LHCN-M2 (cell line): ENCODE measurements at places on chromosomes 7 and 10. TPM values are rescaled to one million over a fixed set of nuclear protein-coding genes. Genes with fewer than 3 reads are reported as not detected.

DNA sequence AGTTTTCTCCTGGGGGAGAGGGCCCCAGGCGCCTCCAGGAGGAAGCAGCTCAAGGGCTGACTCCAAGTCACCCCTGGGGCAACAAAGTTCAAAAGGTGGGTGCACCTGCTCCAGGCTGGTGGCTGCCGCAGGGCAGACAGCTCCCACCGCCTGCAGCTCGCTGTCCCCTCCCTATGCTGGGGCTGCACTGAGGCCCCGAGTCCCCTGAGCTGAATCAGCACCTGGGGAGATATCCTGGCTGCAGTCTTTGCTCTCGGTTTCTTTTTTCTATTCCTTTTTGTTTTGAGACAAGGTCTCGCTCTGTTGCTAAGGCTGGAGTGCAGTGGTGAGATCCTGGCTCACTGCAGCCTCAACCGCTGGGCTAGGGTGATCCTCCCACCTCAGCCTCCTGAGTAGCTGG is 183.4 kb downstream of the DNAJB6 start:
- DNase-seq: no peak

DNA sequence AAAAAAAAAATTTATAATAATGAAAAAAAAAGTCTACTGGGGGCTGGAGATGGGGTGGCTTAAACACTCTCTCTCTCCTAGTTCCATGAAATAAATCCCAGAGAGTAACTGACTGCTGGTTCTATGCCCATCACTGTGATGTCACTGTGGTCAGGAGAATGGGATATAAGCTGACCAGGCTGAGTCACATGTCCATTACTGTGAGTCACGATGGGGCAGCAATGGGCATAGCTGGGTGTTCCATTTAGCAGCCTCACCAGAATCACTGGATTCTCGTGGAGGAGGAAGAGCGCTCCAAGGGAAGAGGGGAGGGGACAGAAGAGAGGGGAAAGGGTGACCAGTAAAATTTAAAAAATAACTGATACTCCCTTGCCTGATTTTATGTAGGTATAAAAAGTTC is 37.1 kb downstream of the MASTL start:
- peak; percentile 98 for DNase-seq

DNA sequence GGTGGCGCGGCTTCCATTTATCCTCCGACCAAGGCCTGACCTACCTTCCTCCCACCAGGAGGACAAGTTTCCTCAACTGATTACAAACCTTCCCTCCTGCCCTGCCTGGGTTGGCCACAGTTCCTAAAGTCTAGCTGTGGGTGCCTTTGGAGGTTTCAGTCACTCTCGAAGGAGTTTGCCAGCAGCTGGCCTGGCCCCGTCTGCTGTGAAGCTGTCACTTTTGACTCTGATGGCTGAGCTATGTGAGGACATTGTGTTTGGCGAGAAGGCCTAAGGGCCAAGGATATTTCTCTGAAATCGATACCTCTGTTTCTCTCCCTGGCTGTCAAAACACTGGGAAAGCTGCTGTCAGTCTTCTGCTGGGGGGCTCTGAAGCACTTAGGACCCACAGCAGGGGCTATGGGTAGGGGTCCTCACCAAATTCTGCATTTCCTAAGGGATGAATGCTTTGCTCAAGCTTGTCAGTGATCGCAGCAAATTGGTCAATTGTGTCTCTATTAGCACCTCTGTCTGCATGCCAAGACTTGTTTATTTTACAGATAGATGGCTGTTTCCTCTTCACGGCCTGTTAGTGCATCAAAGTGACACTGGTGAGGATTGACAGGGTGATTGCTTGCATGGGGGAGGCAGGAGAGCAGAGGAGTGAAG is 31.9 kb upstream of the SAMD8 start:
- DNase-seq: no peak

ZRANB1 gene
- 9.4 and 11.5 TPM in 2 replicates for total RNA-seq

- DNase-seq: peak; percentile 99
These were observed at the start of gene PI4K2A for GRCh38 chr10:97640174-97640867. Gene PI4K2A (plus strand): TSS chr10:97640671. CDS start chr10:97640743, 72 bp downstream.

SPDYE11 gene
- not detected in 2 replicates for total RNA-seq

GRCh38 chr10:7857262-7857661 is 39.0 kb downstream of the TAF3 start:
- no peak for DNase-seq

DNA sequence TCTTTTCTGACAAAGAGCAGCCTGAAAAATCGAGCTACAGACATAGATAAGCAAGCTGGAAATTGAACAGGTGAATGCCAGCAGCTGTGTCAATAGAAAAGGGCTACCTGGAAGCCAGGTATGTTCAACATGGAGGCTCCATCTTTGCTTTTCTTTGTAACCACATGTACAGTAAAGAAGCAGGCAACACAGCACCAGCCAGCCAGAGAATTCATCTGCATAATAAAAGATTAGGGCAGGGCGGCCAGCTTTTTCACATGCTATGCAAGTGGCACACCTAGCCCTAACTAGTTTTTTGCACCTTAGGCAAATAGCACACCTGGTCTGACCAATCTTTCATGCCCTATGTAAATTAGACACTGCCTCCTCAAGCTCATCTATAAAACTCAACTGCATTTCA is 25.7 kb downstream of the COG5 start:
- no peak for DNase-seq

DNA sequence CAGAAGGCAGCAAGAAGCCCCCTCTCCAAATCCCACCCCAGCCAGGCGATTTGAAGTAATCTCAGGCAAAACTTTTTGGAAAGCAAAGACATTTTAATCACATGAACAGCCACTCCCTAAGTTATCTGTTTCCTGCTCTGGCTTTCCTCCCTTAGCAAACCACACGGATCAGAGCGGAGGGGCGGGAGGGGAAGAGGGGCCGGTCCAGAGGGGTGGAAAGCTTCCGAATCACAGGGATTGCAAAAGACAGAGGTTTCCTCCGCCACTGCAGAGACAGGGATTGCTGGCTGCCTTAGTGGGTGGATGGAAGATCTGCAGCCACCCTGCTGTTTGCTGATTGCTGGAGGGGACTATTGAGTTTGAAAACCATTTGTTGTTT is 41.2 kb downstream of the ZCCHC24 start:
- peak; percentile 45 for DNase-seq

- DNase-seq: peak; percentile 49
These were observed 77.7 kb upstream of the FAM3C start for GRCh38 chr7:121473645-121474300.

DNA sequence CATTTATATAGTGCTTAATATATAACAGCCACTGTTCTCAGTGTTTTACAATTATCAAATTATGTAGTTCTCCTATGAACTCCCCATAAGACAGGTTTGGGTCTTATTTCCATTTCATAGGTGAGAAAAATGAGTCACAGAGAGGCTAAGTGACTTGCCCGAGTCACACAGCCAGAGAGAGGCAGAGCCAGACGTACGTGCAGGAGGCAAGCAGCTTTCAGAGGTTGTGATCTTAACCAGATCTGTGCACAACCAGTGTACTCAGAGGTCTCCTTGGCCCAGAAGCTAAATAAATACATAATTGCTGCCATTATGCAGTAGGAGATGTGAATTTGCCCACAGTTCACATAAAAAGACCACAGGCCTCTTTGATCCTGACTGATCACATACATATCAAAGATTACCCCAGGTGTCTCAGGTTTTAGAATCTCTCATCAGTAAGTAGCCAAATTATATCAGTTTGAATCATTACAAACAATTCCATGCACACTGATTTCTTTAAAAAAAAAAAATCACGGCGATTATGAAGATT is 304.7 kb upstream of the AOAH start:
- no peak for DNase-seq

DNA sequence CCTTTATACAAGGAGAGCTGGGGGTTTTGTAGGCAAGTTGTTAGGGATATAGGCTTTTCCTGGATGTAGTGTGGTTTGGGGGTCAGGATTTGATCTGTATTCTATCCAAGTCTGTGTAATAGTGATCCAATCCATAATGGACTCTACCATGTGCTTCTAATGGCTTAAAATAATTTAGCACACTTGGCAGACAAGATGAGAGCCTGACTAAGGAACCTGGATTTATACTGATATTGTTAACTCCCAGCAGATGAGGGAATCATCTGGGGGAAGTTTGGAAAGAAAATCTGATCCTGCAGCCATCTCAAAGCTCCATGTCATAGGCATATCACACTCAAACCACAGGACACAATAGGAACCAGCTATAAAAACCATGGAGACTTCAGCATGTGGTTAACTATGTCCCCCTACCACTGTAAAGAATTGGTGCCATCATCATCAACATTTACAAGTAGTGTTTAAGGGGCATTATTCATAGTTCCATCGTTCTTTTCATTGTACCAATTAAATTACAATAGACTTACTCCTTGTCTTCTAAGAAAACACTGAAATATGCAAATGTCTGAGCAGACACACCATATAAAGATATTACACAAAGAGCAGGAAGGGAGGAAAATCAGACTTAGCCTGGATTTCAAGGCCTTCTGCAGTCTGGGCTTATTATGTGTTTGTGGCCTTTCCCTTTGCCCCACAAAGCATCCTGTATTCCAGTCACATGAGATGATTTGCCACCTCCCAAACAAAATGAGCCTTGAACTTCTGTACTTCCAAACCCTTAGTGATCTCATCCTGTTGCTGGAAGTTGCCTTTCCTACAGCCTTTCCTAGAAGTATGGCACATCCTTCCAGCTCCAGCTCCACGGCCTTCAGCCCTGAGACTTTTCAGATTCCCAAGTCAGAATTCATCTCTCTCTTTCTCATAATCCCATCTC is 22.5 kb upstream of the HPS1 start:
- DNase-seq: no peak

GRCh38 chr7:153301936-153302335 is 542.4 kb downstream of the ACTR3B start:
- no peak for DNase-seq

VIPR2 gene
- total RNA-seq: not detected in 2 replicates

- DNase-seq: no peak
These were observed 115.3 kb downstream of the KCNMA1 start for GRCh38 chr10:77522268-77522809.

GRCh38 chr7:25662841-25663800 is 434.8 kb upstream of the NPVF start:
- no peak for DNase-seq

DNA sequence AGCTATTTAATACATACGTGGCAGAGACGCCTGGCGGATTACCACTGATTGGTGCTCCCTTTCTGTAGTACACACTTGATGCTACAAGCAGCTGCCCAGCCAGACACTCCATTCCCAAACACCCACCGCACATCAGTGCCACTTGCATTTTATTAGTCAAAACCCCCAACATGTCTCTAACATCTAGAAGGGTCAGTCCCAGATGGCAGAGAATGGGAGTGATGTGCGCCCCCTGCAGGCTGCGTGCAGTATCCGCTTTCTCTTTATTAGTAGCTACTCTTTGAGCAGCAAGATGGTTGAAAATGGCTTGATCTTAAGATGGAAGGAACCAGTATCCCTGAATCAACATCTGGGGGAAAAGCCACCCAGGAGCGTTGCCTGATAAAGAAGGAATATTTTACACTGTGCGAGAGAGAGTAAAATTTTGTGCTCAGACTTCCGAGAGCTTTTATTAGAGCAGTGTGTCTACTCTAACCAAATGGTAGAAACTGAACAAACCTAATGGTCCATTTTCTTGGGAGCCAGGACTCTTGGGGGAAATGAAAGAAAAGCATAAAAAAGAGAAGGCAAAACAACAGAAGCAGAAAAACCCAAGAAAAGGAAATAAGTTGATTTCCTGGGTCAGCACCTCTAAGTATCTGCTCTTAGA is 78.3 kb downstream of the ST8SIA6 start:
- peak; percentile 4 for DNase-seq

LRRD1 gene
- 0.06 TPM in 1 of 2 replicates, not detected in the other for total RNA-seq

DENND2A gene
- total RNA-seq: not detected in 2 replicates

DNA sequence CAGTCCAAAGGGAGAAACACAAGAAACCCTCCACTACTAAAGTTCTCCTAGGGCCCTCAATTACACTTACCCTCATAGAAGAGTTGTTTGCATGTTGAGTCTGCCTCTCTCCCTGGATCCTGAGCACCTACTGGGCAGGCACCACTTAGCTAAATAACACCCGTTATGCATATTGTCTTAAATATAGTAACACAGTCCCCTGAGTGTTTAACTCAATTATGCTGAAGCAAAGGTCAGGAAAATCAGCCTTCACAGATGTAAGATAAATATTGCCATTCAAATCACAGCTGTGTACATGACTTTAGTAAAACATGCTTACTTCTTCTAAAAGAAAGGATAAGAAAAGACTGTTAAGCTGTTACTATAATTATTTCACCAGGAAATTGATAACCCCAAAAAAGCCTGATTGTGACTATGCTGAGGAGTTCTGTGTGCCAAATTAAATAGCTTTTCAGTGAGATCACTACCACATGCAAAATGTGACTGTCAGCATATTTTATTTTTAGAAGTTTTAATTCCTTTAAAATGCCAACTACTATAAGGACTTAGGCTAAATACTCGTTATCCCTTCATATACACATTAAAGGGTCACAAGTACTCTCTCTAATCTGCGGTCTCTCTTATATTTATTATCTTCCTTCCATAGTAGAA is 733.9 kb upstream of the PHF14 start:
- no peak for DNase-seq

DNA sequence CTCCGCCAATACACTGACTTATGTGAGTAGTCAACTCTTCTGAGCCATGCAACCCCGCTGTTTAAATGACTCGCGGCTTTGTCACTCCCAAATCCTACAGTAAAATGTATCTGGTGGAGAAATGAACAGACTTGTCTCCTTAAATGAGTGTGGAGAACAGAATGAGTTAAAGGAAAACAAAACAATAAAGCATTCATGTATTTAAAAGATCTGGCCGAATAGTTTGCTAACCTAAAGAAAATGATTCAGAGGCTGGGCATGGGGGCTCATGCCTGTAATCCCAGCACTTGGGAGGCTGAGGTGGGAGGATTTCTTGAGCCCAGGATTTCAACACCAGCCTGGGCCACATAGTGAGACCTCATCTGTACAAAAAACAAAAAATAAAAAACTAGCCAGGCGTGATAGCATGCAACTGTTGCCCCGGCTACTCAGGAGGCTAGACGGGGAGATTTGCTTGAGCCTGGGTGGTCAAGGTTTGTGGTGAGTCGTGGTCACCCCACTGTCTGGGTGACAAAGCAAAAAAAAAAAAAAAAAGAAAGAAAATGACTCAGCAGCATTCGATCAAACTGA is 86.5 kb upstream of the PFKP start:
- DNase-seq: peak; percentile 50

AZGP1 gene
- total RNA-seq: not detected in 2 replicates

CDK1 gene
- total RNA-seq: 180 and 183 TPM in 2 replicates

GRCh38 chr10:43419997-43420368 is 11.0 kb upstream of the HNRNPF start:
- DNase-seq: no peak
